Activated T-helper 9 cell treated with anti-CD3 and anti-CD28 coated beads, Interleukin-2, amount 50 U/mL, for 16 hours (primary cell): ENCODE measurements at places on chromosomes 4 and X.

DNA sequence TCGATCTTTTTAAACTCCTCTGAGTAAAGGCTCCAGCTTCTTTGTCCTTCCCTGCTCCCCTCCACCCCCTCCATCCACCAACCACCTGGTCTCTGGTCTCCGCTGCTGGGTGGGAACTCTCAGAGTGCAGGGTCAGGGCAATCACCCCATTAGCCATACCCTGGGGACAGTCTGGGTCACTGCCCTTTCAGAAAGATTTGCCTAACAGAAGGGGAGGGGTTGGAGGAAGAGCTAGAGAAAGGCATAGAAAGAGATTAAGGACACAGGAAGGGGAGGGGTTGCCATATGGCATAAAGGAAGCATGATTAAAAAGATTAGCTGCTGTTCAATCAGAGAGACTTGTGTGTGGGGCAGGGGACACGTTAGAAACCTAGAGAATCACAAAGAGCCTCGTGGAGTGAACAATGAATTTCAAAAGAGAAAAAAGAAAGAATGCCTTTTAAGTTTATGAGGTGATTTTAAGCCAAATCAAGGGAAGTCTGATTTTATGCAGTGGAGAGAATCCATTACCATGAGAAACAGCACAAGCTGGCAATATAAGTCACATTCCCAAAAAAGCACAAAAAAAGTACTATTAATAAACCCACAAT, 115.5 kb upstream of the ACSL4 start:
- DNase-seq: no peak

GRCh38 chr4:109406337-109406931, 27.2 kb upstream of the SEC24B start:
- DNase-seq: no peak

- DNase-seq: no peak
These were observed 90.4 kb upstream of the NDP start for GRCh38 chrX:44063606-44064005.

GRCh38 chrX:147958291-147958690, 22.8 kb upstream of the FMR1NB start:
- no peak for DNase-seq

GRCh38 chr4:140523370-140523856, 555 bp upstream of the ELMOD2 start:
- DNase-seq: no peak

DNA sequence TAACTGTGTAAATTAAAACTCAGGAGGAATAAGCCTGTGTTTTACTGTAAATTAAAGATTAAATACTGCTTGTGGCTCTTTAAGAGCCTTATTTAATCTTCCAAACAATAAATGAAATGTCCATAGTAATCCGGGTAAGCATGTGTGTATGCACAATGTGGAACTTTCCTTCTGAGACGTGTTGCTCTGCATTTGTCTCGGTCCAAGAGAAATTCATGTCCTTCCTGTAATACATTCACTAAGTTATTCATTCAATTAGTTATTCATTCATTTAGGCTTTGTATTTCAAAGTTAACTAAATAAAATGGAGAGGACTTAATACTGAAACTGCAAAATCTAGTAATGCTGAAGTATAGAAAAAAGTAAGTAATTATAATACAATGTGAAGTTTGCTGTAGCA, 2728.8 kb downstream of the PCDH7 start:
- DNase-seq: no peak

GRCh38 chrX:19907794-19908193, 20.4 kb upstream of the SH3KBP1 start:
- DNase-seq: no peak

DNA sequence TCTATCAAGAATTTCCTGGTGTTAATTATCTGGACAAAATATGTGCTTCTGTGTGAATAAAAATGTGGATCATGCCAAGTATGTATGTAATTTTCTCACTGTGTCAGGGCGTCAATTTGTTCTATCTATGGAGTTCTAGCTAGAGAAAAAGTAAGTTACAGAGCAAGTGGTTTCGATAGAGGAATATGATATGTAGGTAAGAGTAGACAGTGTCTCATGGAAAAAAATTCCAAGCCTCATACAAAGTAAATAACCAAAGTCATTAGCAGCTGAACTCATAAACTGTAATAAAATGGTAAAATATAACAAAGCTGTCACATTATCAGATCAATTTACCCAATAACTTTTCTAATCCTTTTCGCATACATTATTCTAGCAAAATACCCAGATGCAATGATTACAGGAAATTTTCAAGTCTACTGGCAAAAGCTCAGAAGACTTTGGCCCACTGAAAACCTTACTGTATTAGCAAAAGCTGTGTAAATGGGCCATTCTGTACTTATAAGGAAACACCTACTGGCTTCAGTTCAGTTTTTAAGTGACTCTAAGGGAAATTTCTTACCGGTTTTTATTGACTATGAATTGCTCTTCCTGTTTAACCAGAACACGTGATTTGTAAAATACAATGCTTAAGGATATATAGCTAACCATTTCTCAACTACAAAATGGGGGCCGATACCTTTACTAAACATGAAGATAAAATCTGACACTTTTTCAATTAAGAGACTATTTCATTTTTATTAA, 121.0 kb upstream of the ARSJ start:
- no peak for DNase-seq

- no peak for DNase-seq
These were observed 13.7 kb downstream of the FRAS1 start for GRCh38 chr4:78070731-78071282.

- no peak for DNase-seq
These were observed 102.6 kb upstream of the TENT5D start for GRCh38 chrX:80317646-80318045.

- DNase-seq: no peak
These were observed 110.2 kb upstream of the PRDX4 start for GRCh38 chrX:23557070-23557469.

DNA sequence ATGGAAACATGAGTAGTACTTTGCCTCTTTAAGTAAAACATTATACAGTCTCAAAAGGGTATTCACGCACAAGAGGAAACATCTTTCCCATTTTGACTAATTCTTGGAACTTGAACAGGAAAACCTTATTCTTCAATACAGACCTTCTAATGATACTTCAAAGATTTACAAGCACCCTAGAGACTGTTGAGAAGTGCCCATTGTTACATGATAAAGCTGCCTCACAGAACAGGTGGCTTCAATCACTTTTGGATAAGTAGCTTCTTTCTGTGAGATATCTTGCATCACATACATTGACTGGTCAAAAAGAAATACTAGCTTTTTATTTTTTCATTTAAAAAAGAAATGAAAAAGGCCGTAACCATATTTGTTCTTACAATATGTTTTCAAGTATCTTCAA, 219.4 kb downstream of the EPHA5 start:
- DNase-seq: no peak

GRCh38 chr4:54941994-54942552, 183.3 kb downstream of the KDR start:
- no peak for DNase-seq

- DNase-seq: no peak
These were observed 85.4 kb downstream of the INTS6L start for GRCh38 chrX:135605906-135606305.

DNA sequence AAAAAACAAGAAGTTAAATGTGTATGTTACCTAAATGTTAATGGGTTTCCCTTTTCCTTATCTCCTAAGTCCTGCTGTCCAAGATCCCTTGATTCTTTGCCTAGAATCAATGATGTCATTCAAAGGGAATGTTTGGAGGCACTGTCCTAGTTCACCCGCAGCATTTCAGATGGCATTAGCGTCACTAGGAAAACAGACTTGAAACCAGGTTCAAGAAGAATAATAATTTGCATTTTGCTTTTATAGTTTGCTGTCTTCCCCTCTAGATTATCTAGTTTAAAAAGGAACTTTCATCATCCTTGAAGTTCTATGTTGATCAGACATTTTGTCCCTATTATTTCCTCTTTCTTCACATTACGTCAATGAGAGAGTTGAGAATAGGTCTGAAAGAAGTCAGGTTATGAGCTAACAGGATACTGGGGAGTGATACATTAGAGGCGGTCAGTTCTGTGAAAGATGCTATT, 234.1 kb upstream of the PGRMC2 start:
- DNase-seq: no peak

DNA sequence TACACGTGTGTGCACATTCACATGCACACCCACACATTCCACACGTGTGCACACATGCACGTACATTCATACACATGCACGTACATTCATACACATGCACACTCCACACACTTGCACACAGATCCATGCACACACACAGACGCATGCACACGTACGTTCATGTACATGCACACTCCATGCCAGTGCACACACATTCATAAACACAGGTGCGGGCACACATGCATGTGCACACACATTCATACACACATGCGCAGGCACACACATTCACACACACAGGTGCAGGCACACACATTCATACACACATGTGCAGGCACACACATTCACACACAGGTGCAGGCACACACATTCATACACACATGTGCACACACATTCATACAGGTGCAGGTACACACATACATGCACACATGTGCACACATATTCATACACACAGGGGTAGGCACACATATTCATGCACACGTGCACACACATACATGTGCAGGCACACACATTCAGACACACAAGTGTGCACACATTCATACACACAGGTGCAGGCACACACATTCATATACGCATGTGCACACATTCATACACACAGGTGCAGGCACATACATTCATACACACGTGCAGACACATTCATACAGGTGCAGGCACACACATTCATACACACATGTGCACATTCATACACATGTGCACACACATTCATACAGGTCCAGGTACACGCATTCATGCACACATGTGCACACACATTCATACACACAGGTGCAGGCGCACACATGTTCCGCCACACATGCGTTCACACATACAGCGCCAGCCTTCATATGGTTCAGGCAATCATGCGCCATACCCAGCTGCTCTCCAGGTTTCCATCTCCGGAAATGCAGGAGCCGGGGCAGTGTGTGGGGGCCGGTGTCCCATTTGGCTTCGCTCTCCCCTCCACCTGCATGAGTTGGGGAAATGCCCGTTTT, 124.8 kb downstream of the HMX1 start:
- DNase-seq: no peak

GRCh38 chr4:79330720-79331119, 4.9 kb upstream of the NAA11 start:
- DNase-seq: no peak

- DNase-seq: no peak
These were observed 371.4 kb upstream of the TECRL start for GRCh38 chr4:64780664-64781063.

GRCh38 chr4:96649536-96649935, 809.6 kb downstream of the PDHA2 start:
- no peak for DNase-seq

- DNase-seq: no peak
These were observed 6.4 kb downstream of the AMOT start for GRCh38 chrX:112834031-112834845.

GRCh38 chr4:24914460-24914859, 1.6 kb upstream of the CCDC149 start:
- DNase-seq: no peak

DNA sequence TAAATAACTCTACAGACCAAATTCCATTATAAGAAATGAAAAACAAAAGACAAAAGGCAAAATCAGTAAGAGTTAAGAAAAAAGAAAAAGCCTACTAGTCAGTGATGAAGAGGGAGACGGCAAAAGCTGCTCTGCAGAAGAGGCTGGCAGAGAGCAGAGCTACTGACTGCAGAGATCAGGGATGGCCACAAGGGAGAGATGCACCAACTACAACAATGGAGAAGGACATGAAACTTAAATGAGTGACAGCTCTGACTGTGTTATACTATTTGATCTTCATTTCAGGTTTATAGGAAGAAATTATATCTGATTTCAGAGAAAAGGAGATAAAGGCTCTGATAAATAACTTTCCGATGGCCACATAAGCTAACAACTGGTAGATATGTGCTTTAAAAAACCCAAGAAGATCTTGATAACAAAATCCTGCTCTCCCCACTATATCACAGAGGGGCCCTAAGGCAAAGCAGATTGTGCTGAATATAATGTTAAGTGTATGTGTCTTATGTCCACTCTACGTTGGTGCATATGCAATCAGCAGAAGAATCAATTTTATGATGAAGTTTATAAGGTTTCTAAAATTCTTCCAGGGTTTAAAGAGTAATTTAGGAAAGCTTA, 58.4 kb upstream of the COX18 start:
- no peak for DNase-seq

DNA sequence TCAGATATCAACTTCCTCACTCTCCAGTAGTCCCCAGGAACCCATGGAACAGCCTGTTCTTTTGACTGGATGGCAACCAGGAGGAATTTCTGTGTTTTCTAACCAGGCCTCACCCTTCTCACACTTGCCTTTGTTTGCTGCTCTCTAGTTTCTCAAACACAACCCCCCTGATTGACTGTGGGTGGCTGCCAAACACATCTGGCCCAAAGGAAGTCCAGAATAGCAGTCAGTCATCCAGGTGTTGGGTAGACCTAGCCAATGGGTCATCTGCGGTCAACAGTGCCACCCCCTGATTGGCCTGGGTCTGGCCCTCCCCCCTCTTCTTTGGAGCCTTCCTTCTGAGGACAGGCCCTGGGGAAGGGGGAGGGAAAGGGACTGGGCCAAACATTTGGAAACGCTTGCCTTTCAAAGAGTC, 53.7 kb downstream of the MSX1 start:
- no peak for DNase-seq

GRCh38 chr4:6501171-6501570, 28.8 kb upstream of the PPP2R2C start:
- DNase-seq: no peak

- no peak for DNase-seq
These were observed at the start of gene UNC5C for GRCh38 chr4:95548738-95549245. Gene UNC5C, minus strand, starts transcription at chr4:95548973.

DNA sequence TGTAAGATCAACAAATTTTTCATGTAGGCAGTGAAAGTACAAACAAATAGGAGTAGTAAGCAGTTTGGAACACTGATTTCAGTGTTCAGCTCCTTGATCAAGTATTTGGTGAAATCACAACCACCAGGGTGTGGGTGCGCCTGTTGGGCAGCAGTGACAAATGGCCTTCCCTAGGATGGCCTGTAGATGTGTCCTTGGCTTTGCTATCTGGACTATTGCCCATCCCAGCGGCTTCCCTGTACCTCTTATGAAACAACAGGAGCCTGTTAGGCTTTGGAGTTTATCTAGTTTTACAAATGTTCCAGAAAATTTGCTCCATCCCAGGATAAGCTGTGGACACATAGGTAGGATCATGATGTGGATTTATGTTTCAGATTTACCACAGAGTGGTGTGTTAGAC, 216.8 kb upstream of the FAT1 start:
- no peak for DNase-seq
